ENCODE measurements at places on chromosomes 6 and 20.
A peak's percentile ranks its signal among the peaks of the same experiment; 100 is the strongest.

DNA sequence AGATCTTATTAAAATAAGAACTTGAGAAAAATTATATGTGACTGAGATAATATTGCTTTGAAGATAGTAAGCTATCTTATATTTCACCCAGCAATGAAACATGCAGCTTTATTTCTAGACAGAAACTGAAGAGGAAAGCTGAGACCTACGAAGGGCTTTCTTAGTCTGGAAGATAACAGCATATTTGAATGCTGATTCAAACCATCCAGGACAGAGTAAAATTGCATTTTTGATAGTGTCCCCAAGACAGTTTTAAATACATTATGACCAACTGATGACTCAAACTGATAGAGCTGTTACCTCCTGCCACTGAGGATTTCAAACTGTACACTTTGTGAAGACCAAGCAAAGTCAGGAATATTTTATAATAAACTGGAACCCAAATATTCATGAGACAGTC is 409.6 kb downstream of the GRIK2 start:
- no peak for DNase-seq

- no peak for DNase-seq
Observed at GRCh38 chr6:3376893-3377535, 79.8 kb downstream of the SLC22A23 start.

DNA sequence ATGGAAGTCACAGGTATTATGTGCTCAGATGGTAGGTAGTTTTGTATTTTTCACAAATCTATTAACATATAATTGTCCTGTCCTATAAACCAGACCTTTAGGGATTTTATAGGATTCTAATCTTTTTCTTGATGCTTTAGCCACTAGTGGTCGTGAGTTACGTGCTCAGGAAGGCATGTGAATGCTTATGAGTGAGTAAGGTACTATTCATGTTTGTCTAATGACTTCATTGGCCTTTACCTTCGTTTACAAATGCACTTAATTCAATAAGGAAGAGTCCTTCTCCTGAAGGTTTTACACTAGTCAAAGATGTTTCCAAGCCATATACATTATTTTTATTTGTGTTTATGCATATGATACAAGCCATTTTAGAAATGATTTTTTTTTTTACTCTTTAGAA is 23.0 kb downstream of the PACRG start:
- no peak for DNase-seq

- no peak for DNase-seq
Observed at GRCh38 chr6:43951756-43952675, 175.2 kb downstream of the MRPL14 start.

GRCh38 chr6:36364669-36365479 is 22.6 kb downstream of the ETV7 start:
- no peak for DNase-seq

- no peak for DNase-seq
Observed at GRCh38 chr6:134544737-134545136, 226.8 kb upstream of the SGK1 start.

DNA sequence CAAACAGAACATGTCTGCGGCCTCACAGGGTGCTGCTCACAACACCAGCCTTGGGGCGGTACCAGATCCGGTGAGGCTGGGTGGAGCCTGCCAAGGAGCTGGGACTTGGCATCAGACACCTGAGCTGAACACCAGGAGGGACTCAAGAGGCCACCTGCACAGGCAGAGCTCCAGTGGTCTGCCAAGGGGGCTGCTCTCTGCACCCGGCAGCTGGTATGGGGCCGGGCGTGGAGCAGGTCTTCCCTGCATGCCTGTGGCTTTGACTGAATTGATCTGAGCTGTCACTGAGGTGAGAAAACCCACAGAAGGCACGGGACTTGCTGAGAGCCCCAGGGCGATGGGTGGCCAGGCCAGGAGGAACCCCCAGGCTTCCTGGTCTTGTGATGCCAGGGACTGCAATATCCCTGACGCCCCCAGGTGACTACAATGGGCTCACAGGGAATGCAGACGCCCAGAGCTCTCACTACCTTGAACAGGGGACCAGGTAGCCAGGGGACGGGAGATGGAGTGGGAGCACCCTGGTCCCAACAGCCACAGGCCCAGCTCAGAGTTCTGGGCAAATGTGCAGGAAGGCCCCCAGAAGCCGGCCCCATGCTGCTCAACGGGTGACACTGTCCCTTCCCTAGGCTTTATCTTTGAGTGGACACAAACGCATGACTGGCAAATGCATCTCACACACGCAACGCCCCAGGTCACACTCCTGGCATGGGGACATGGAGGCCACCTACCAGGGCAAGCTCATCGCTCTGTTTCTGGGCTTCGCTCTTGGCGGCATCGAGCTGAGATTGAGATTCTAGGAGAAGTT is 48.2 kb downstream of the DSTN start:
- no peak for DNase-seq

DNA sequence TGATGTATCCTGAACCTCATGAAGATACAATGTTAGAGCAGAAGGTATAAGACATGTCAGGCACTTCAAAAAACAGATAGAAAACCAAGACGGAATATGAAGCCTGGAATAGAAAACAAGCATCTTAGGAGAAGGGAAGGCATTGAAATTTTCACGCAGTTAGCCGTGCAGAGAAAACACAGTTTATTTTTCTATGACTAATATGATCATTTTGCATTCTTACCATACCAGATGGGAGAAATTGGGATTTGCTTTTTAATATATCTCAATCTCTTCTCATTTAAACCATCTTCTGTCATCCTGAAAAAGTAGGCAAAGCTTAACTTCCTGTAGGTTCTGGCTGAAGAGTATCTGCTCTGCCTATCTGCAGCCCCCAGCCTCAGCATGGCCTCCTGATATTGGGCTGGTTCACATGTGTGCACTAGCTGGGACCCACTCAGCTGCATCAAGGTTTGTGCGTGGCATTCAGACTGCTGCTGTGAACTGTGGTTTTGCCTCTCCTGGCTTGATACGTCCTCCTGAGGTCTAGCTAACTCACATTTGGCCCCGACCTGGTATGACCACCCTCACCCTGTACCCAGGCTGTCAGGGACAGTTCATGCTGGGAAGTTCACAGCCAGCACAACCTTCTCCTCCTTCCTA is 392.5 kb upstream of the SASH1 start:
- no peak for DNase-seq

DNA sequence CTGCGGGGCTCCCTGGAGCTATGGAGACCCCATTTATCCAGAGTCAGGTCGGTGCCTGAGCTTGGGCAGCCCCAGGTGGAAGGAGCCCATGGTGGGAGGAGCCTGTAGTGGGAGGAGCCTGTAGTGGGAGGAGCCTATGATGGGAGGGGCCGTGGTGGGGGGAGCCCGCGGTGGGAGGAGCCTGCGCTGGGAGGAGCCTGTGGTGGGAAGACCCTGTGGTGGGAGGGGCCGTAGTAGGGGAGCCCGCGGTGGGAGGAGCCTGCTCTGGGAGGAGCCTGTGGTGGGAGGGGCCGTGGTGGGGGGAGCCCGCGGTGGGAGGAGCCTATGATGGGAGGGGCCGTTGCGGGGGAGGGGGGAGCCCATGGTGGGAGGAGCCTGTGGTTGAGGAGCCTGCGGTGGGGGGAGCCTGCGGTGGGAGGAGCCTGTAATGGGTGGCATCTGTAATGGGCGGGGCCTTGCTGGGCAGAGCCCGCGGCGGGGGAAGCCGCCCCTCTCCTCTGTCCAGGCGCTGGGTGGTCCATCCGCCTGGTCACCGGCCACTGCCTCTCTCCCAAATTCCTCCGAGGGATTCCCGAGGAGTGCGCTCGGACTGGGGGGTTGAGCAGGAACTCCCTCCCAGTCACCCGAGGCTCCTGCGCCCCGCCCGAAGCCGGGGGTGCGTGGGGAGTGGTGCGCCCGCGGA is 567 bp upstream of the FNDC11 start:
- DNase-seq = peak; percentile 93

DNA sequence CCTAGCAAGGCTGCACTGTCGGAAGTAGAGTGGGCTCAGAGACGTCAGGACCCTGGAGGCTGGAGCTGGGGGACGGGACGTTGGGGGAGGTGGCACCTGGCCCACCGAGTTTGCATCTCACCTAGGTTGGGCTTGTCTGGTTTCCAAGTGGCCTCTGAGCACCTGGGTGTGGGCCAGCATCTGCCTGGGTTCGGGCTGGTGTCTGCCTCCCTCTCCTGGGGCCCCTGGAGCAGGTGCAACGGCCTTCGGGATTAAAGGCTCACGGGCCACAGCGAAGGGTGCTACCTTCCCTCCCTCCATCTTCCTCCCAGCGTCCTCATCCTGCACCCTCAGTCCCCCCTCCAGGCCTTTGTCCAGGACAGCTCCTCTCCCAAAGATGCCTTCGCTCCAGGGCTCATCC is 6.0 kb downstream of the HRH3 start:
- no peak for DNase-seq

- DNase-seq = no peak
Observed at GRCh38 chr6:36252005-36252404, 17.9 kb upstream of the PNPLA1 start.

GRCh38 chr20:35181731-35182130 is 9.9 kb downstream of the PROCR start:
- no peak for DNase-seq

DNA sequence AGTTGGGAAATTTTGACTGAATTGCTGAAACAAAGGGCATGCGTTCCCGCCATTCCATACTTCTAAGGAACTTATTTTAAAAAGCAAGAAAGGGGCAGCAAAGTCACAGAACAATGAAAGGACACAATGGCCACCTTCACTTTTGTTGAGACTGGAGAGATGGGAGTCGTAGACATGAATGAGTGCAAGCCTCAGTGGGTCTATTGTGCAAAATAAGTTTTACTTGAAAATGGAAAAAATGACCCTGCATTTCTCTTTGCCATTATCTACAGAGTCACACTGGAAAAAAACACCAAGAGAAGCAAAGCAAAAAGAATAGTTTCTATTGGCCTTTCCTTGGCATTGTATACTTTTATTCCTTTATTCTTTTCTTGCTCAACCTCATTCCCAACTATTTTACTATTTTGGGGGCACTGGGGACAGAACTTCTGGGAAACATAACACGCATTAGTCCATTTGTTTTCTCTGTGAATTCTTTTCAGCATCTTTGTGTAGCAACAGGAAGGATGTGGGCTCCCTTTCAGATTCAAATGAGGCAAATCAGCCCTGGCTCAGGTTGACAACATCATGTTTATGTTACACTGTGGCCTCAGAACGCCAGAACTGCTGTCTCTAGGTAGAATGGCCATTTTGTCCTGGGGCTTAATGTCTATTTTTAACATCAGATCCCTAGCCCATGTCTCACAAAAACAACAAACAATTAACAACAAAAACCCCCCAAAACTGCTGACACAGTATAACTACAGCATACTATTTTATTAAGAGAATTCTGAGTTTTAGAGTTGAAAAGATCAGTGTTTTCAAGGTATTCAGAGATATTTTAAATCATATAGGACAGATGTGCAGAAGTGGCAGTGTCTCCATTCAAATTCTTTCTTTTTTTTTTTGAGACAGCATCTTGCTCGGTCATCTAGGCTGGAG is 122.2 kb downstream of the FYN start:
- peak; percentile 57 for DNase-seq

DNA sequence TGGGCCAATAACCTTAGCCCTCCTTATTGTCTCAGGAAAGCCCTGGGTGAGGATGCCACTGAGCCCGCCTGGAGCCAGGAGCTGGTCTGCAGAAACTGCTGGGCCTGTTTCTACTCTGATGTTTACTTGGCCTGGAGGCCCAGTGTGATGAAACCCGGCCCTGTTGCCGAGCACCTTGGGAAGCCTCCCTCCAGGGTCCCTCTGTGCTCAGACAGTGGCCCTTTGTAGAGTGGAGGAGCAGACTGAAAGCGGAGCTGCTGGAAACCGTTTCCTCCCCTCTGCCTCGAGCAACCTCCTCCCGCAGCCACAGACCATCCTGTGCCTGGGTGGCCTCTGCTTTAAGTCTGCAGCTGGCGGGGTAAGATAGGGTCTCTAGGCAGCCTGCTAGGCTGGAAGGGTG is 84.1 kb upstream of the EPB41L1 start:
- DNase-seq = no peak

GRCh38 chr6:155173488-155173887 is 90.3 kb upstream of the CLDN20 start:
- DNase-seq = no peak

- no peak for DNase-seq
Observed at GRCh38 chr20:25072226-25072811, 9.6 kb downstream of the VSX1 start.

DNA sequence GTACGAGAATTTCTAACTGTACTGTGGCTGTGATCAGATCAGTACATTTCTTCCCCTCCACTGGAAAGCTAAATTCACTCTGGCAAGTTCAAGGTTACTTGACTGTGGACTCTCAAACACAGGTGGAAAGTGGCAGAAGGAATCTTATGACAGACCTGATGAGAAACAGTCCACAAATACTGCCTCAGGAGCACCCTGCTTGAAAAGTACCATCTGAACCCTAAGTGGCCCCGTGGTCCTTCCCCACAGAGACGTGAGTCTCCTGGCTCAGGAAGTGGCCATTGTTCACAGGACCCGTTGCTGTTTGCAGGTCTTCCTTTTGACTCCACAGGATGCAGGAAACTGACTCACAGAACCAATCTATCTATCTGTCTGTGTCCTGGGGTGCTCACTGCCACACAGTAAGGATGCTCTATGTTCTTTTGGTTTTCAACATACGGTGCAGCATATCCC is 47.5 kb upstream of the NHSL1 start:
- DNase-seq = no peak

DNA sequence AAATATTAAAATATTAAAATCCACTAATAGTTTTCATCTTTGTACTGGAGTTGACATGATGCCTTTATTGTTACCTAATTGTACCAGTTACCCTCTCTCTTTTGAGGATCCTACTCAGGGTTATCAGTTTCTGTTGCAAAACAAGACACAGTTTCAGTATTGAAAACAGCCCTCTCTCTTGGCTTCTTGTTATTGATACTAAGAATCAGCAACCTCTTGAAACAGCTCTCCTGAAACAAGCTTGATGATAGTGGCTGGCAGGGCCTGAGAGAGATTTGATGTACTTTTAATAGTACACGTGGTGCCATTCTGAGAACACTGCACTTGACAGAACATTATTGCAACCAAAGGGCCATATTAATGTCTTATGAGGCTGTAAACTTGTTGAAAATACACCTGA is 64.9 kb upstream of the MEI4 start:
- no peak for DNase-seq

GRCh38 chr6:72595812-72596211 is 26.1 kb upstream of the KCNQ5 start:
- DNase-seq = no peak

GRCh38 chr20:57411406-57412283 is 20.4 kb downstream of the RBM38 start:
- no peak for DNase-seq

- no peak for DNase-seq
Observed at GRCh38 chr6:167485186-167485978, 160.5 kb downstream of the TTLL2 start.
